ENCODE measurements at places on chromosomes 1 and 21.

GRCh38 chr1:178798232-178798861, 72.5 kb downstream of the ANGPTL1 start:
- no peak for DNase-seq

GRCh38 chr1:175804561-175804960, 61.2 kb upstream of the TNR start:
- no peak for DNase-seq

DNA sequence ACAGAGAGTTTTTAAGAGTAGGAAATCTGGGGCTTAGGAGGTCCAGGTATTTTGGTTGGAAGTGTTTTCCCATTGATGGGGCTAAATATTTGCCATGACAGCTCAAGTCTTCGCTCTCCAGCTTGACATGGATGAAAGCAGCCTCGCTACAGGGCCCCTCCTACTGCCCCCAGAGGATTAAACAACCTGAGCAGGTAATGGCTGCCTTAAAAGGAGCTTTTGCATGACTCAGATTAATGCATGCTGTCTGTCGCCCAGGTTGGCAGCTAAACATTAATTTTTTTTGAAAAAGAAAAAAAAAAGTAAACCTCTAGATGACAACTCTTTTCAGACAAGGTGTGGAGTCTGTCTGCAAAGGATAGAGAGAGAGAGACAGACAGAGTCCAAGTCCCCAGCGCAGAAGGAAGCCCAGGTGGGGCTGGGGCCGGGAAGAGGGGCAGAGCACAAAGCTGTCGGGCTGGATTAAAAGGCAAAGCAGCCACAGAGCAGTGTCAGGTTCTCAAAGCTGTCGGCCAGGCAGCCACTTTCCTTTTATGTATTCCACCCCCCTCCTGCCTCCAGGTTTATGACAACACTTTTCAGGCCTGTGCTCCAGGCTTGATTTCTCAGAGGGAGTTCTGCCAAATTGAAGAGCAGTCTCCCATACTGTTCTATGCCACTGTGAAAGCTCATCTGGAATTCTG, 127.9 kb downstream of the CLIC6 start:
- DNase-seq, result no peak

- DNase-seq, result no peak
These were observed 109.4 kb downstream of the KIF26B start for GRCh38 chr1:245264226-245264625.

DNA sequence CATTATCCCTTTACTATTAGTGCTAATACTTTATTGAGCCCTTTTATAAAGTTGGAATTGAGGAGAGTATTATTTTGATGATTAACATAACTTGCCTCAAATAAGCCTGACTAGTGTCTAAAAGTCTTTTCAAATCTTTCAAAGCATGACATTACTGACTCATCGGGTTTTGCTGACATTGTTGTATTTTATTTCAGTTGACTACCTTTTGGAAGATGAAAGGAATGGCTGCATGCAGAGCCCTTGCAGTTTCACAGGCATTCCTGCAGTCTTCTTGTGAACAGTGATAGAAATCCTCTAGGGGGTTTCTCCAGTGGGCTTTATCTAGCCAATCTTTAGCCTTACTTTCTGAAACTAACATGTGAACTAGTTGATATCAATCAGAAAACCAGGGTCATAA, 43.0 kb upstream of the TMEM61 start:
- DNase-seq, result no peak

GRCh38 chr21:36454093-36454531, 25.8 kb downstream of the CLDN14 start:
- DNase-seq, result no peak

- no peak for DNase-seq
These were observed 49.9 kb downstream of the TOMM20 start for GRCh38 chr1:235078480-235079381.

DNA sequence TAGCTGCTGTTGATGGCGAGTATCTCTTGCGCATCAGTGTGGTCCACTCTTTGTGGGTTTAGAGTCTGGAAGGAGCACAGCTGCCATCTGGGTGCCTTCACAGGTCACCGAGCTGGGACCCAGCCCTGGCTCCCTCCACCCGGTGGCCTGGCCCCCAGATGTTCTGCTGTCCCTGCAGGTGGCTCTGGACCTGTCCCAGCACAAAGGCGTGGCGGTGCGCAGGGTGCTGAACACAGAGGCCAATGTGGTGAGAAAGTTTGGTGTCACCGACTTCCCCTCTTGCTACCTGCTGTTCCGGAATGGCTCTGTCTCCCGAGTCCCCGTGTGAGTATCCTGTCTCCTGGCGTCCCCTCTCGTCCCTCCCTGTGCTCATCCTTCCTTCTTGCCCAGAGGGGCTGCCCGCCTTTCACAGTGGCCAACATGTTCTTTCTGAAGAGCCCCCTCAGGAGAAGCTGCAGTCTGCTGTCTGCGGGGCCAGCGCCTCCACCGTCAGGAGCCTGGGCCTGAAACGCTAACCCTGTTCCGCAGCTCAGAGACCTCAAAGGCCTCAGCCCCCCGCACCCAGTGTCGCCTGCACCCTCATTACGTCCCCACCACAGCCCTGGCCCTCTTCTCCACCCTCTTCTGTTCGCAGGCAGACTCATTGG, 27.4 kb downstream of the QSOX1 start:
- DNase-seq, result no peak

DNA sequence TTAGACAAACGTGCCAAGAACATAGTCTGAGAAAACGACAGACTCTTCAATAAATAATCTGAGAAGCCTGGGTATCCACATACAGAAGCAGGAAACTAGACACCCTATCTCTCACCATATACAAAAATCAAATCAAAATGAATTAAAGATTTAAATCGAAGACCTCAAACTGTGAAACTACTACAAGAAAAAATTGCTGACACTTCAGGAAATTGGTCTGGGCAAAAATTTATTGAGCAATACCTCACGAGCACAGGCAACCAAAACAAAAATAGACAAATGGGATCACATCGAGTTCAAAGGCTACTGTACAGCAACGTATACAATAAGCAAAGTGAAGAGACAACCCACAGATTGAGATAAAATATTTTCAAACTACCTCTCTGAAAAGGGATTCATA, 292.8 kb upstream of the RGS18 start:
- no peak for DNase-seq

DNA sequence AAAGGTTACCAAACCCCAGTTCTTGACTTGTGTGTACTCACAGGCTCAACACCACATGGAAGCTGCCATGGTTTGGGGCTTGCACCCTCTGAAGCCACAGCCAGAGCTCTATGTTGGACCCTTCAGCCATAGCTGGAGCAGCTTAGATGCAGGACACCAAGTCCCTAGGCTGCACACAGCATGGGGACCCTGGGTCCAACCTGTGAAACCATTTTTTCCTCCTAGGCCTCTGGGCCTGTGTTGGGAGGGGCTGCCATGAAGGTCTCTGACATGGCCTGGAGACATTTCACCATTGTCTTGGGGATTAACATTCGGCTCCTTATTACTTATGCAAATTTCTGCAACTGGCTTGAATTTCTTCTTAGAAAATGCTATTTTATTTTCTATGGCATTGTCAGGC, 62.1 kb upstream of the PRRX1 start:
- no peak for DNase-seq

DNA sequence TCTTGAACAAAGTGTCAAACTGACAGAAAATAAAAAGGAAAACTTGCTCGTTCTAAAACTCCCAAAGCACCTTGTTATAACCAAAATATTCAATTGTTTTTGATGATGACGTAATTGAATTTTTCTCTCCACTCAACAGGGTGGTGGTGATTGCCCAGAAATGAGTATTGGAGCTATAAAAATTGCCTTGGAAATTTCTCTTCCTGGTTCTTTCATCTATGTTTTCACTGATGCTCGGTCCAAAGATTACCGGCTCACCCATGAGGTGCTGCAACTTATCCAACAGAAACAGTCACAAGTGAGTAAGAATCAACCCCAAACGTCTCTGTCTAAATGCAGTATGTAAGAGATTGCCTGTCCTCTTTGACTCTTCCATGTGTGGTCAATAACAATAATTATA, 130.1 kb downstream of the HMCN1 start:
- no peak for DNase-seq

DNA sequence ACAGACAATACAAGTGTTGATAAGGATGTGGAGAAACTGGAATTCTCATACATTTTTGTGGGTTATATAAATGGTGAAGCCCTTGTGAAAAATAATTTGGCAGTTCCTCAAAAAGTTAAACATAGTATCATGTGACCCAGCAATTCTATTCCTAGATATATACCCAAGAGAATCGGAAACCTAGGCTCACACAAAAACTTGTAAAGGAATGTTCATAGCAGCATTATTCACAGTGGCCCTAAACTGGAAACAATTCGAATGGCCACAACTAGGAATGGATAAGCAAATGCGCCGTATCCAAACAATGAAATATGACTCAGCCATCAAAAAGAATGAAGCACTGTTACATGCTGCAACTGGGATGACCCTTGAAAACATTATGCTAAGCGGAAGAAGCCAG, 3.9 kb upstream of the CD247 start:
- no peak for DNase-seq

DNA sequence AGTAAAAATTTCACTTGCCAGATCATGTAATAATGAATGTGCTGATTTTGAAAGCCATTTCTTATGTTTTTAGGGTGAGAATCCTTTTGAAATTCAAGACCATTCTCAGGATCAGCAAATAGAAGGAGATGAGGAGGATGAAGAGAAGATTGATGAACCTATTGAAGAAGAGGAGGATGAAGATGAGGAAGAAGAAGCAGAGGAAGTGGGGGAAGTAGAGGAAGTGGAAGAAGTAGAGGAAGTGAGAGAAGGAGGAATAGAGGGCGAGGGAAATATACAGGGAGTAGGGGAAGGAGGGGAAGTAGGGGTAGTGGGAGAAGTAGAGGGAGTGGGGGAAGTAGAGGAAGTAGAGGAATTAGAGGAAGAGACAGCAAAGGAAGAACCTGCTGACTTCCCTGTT, 32.4 kb downstream of the ZNF326 start:
- no peak for DNase-seq

Data from SHP77 treated with DMSO at 0.1 percent for 48 hours (cell line).